ENCODE measurements at places on chromosomes 16 and 17.
A peak's percentile ranks its signal among the peaks of the same experiment; 100 is the strongest.

DNA sequence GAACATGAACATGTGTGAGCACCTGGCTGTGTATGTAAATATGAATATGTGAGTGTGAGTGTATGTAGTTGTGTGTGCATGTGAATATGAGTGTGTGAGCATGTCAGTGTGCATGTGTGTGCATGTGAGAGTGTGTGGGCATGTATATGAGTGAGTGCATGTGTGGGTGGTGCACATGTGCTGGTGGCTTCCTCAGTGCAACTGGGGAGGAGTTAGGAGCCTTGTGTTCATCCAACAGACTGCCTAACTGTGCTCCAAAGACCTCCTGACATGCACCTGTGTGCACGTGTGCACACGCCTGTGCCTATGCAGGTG lies 1.4 kb downstream of the TMEM235 start:
- DNase-seq = peak; percentile 14

DNA sequence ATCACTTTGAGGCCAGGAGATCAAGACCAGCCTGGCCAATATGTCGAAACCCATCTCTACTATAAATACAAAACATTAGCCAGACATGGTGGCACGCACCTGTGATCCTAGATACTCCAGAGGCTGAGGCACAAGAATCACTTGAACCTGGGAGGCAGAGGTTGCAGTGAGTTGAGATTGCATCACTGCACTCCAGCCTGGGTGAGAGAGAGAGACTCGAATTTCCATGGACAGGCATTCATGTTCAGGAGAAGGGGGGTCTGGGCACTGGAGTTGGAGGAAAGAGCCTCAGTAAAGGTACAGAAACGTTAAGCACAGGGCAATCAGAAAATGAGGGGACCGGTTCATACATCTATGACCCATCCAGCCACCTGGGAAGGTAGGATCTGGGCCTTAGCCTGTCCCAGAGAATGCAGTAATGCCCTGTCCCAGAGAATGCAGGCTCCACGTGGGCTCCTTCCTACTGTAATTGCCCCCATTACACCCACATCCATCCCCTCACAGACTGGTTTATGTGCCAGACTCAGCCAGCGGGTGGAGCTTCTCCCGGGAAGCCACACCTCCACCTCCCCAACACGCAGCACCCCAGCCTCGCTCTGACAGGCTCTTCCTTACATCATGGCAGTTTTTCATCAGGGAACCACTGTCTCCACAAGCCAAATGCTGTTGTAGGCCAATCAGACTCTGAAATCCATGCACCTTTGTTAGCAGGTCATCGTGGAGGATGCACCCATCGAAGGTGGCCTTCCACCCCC lies 21.6 kb upstream of the ARL4D start:
- DNase-seq = no peak

GRCh38 chr16:71594000-71594646 lies 17.2 kb upstream of the TAT start:
- no peak for DNase-seq

- no peak for DNase-seq
Measured at GRCh38 chr16:83701494-83701893, 106.3 kb upstream of the HSBP1 start.

GRCh38 chr17:14396547-14396946 lies 95.7 kb downstream of the HS3ST3B1 start:
- DNase-seq = no peak

DNA sequence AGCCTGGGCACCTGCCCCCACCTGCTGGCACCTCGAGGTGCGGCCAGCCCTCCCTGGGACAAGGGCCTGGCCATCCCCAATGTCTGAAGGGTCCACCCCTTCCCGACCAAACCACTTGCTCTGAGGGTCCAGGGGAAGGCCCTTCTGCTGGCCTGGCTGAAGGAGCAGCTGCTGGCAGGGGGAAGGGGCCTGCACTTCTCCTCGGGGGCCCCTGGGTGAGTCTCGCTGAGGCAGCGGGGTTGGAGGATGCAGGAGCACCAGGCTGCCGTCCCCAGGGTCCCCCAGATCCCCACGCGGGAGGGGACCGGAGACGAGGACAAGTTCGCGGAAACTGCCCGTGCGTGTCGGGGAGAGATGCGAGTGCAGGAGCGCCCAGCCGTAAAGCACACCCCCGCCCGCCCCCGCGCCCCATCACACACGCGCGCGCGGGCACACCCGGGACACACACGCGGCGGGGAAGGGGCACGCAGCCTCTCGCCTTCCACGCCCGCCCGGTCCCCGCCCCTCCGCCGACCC lies 725 bp upstream of the CACNA1H start:
- peak; percentile 55 for DNase-seq

DNA sequence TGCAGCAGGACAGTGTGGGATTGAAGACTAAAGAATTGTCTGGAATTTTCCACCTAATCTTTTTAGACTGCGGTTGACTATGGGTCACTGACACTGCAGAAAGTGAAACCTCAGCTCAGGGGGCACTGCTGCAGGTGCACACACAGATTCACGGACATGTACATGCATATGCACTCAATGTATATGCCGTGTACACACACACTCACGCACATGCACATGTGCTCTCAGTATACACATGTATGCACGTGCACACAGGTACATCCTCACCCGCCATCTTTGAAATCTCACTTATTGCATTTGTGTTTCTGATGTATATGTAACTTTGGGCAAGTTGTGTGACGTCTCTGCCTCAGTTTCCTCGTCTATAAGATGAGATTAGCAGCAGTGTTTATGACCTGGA lies 27.3 kb downstream of the CMIP start:
- DNase-seq = no peak

- DNase-seq = peak; percentile 41
Measured at GRCh38 chr16:57815987-57816745, 13.9 kb upstream of the KIFC3 start.

DNA sequence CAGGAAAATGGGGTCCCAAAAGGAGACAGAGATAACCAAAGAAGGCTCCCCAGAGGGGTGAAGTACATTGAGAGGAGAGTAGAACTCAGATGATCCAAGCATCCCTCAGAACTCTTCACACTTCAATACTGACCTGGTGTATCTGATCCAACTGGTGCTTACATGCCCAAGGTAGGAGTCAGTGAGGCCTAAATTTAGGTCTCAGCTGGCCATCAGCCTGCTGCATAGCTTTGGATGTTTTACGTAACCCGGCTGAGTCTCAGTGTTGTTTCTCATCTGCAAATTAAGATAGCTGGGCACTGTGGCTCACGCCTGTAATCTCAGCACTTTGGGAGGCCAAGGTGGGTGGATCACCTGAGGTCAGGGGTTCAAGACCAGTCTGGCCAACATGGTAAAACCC lies 11.6 kb upstream of the GOSR2 start:
- no peak for DNase-seq

DNA sequence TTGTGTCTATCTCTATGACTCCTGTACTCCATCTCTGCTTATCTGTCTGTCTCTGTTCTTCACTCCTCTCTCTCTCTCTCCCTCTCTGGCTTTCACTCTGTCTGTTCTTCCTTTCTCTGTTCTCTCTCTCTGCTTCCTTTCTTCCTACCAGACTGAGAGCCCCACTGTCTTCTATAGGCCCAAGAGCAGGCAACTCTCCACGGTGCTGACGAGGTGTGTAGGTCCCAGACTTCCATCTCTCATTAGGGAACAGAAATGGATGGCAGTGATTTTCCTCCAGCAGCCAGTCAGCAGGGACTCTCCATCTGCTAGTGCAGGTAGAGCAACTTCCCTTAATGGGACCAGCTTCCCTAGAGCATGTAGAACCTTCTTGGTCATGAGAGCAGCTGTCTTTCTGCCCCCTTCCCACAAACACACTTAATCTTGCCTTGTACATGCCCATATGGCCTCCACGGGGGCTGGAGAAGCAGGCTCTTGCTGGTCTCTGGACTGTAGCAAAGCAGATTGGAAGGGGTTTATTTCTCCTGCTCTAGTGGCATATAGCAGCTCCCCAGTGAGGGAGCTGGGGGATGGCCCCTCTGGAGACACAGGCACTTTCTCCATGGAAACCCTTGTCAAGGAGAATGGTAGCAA lies 47.8 kb upstream of the NLRP1 start:
- DNase-seq = no peak

DNA sequence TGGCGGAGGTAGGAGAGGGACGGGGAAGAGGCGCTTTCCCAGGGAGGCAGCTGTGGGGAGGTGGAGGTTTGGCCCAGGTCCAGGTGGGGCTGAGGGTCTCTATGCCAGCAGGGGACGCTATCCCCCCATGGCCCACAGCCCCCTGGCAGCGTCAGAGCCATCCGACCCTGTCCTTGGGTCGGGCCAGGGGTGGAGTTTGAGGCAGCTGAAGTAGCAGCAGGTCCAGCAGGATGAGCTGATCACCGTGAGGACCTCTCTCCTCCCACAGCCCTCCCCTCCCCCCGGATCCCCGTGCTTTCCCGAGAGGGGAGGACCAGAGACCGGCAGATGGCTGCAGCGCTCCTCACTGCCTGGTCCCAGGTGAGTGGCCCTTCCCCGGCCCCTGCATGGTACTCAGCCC lies 3.2 kb downstream of the ZNF205 start:
- no peak for DNase-seq

DNA sequence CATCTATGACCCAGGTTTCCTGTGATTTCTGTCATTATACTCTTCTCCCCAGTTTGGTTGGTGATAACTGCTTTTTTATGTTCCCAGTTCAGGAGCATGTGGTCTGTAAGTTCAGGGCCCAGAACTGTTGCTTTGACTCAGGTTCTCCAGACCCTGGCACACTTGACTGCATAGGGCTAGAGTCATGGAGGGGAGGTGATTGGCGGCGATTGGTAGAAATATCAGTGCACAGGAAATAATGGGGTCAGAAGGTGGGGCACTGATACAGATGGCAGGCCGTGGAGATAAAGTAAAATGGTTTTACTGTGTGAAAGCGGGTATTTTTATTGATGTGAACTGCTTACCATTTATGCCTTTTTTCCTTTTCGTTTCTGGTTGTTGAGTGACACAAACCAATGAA lies 28.7 kb downstream of the TAC4 start:
- no peak for DNase-seq

DNA sequence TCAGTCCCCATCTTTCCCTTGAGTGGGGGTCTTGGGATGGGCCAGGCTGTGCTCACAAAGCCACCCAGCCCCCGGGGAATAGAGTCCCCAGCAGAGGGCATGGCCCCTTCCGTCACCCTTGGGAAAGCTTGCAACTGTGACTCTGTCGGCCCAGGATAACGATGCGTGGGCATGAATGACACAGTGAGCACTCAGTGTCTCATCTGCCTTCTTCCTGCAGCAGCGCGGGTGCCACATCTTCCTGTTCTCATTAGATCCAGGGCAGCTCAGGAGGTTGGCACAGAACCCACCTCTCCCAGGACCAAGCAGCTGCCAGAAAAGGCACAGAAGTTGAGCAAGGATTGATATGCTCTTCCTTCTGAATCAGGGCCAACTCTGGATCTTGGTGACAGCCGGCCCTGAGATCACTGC lies 84.7 kb downstream of the MRC2 start:
- no peak for DNase-seq

GRCh38 chr17:75639327-75639726 lies 6.1 kb downstream of the SMIM5 start:
- no peak for DNase-seq

DNA sequence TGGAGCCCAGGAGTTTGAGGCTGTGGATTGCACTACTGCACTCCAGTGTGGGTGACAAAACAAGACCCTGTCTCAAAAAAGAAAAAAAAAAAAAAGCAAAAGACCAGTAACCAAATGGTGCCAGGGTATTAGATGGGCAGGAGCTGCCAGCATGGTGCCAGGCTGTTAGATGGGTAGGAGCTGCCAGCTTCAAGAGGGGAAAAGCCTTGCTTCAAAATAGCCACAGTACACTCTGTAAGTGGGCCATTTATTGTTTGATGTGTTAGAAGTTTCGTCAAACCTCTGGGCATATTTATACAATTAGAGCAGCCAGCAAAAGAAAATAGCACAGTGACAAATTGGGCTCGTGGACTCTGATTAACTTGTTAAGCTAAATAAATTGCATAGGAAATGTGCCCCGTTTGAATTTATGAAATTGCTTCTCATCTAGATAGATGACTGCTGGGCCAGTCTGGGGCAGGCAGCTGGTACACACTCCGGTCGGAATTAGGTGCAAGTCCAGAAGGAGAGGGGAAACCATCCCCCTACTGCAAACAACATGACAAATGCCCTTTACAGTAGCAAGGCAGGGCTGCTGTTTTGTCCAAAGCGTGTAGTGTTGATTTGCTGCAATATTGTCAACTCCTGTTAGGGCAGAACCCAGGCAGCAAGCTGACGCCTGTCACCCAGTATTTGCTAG lies 126.3 kb upstream of the IRX3 start:
- DNase-seq = no peak

DNA sequence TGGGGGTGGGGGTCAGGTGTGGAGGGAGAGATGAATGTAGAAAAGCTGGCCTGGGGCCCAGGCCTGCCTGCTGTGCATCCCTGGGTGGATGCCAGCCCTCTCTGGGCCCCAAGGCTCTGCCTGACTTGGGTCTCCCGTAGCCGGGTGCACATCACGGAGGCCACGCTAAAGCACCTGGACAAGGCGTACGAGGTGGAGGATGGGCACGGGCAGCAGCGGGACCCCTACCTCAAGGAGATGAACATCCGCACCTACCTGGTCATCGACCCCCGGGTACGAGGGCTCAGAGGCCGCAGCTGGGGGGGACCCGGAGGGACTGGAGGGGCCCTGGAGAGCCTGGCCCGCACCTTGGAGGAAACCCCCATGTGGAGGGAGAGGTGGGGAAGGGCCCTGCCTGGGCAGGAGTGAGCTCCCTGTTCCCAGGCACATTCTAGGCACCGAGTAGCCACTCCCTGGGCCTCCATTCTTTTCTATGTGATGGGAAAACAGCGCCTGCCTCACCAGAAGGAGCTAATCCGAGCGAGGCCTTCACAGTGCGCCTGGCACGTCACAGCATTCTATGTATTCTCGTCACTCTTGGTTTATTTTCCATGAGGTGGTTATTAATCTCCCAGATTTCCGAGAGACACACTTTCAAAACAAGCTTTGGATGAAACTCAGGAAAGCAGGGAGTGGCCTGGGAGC lies 34.7 kb downstream of the ADCY7 start:
- DNase-seq = no peak

- DNase-seq = no peak
Measured at GRCh38 chr17:78679495-78680395, 102.3 kb downstream of the CYTH1 start.

DNA sequence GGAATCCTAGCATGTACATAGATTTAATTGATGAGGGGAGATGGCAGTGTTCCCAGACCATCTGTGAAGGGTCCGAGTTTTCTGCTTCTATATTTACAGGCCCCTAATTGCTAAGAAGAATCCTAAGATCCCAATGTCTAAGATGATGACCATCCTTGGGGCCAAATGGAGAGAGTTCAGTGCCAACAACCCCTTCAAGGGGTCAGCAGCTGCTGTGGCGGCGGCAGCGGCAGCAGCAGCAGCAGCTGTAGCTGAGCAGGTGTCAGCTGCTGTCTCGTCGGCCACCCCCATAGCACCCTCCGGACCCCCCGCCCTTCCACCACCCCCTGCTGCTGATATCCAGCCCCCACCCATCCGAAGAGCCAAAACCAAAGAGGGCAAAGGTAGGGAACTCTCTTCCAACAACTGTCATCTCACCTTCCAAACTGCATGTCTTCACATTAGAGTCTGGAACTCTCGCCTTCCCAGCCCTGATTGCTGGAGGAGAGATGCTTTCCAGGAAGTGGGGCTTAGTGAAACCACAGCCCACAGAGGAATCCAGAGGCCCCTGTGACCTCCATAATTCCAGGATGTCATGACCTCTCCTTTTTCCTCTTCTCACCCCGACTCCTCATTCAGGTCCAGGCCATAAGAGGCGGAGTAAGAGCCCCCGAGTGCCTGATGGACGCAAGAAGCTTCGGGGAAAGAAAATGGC lies 4.7 kb downstream of the CHD3 start:
- no peak for DNase-seq

- peak; percentile 41 for DNase-seq
Measured at GRCh38 chr16:58421529-58421928, 29.3 kb downstream of the GINS3 start.

- peak; percentile 28 for DNase-seq
Measured at GRCh38 chr17:48258331-48258730, 150.8 kb downstream of the SNX11 start.

- no peak for DNase-seq
Measured at GRCh38 chr17:59693582-59693981, 13.6 kb downstream of the PTRH2 start.
